Astrocyte (in vitro differentiated cells and primary cell): ENCODE measurements at places on chromosomes 16 and 17.

GRCh38 chr17:69690531-69690930, 276.0 kb downstream of the MAP2K6 start:
- DNase-seq, result no peak

- DNase-seq, result no peak
Measured at GRCh38 chr16:89261691-89262563, 44.4 kb downstream of the ZNF778 start.

DNA sequence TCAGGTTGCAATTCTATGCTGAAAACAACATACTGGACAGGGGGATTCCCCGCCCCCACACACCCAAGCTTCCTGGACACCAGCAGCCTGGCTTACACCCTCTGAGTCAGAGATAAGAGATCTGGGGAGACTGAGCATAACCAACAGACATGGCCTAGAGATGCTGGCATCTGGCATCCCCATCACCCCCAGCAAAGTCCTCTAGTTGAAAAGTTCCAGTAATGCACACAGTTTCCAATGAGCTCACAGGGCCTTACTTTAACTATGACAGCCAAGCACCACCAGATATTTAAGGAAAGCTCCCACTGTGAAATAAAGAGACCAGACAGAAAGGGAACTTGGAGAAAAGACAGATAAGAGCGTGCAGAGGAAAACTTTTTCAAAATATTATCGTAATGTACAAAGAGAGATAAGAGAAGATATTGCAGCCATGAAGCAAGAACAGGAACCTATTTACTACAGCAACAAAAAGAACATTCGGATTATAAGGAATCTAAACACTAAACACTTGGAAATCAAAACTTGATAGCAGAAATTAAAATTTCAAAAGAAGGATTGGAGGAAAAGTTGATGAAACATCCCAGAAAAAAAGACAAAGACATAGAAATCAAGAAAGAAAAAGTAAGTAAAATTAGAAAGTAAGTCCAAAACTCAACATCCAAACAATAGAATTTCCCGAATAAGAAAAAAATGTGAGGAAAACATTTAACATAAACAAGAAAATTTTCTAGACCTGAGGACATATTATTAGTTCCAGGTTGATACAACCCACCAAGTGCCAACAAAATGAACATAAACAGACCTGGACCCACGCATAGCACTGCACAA, 17.2 kb upstream of the ALOX15 start:
- peak; percentile 65 for DNase-seq

DNA sequence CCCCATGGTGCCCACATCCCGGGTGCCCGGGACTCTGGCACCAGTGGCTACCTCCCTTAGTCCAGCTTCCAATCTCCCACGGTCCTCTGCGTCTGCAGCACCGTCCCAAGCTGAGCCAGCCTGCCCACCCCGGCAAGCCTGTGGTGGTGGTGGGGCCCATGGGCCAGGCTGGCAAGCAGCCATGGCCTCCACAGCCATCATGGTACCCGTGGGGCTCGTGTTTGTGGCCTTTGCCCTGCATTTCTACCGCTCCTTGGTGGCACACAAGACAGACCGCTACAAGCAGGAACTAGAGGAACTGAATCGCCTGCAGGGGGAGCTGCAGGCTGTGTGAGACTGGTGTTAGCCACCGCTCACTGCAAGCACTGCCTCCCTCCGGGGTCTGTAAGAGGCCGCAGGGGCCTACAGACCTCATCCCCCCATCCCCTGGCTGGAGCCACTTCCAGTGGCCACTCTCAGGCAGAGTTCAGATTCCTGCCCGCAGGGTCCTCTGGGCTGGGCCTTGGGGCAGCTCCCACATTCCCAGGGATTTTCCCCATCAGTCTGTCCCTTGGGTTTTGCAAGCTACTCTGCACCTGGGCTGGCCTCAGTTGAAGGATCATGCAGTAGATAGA, 3.9 kb upstream of the SETD1A start:
- DNase-seq, result peak; percentile 48

DNA sequence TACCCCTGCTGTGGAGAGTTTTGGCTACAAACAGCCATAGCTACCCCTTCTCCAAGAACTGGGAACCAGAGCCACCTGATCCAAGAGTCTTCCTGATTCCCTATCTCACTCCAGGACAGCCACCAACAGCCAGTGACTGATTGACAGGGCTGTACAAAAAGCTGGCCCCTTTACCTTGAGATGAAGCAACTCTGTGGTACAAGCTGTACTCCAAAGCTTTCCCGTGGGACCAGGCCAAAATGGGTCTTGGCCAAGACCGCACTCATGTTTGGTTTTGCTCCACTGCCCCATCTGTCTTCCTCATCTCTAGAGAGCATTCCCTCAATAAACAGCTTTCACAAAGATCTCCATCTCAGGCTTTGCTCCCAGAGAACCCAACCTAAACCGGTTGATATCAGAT, 43.6 kb downstream of the RNF157 start:
- DNase-seq, result no peak

DNA sequence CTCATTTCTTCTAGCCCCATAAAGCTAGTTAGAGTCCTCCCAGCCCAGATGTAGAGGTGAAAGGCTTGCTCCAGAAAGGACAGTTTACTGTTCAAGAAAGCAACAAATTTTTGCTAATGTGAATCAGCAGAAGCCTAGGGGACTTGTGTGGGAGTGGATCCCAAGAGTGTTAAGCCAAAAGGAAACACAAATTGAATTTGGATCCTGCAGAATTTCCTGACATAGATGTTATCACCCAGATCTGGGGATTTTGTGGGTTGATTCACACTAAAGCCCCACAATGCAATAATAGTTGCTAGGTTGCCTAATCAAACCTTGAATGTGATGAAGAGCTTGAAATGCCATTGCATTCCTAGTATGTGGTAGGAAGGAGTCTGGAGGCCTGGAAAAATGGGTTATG, 135.2 kb upstream of the HS3ST3A1 start:
- peak; percentile 85 for DNase-seq

GRCh38 chr17:29096094-29096493, 53.2 kb downstream of the PIPOX start:
- no peak for DNase-seq

DNA sequence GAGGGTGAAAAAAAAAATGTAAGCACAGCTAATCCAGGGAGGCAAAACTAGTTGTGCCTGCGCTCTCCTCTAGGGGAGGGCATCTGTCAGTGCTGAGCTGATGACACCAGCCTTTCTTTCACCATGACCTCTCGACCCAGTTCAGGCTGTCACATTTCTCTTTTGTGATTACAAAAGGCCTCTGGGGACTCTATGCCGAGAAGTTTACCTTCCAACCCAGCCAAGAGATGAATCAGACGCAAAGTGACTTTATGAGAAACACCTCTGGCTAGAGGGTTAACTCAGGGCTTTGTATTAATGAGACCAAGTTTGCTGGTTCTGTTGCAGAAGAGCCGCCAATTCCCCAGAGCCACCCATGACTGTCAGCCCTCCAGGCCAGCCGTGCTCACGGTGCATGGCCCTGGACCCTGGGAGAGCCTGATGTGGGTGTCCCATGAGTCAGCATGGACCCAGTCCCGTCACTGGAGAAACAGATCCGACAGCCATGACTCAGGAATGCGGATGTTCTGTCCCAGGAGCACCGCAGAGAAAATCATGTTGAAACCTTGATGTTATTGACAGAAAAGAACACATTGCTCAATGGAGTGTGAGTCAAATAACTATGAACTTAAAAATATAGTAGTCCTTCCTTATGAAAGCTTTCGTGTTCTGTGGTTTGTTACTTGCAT, 437.2 kb downstream of the HS3ST3B1 start:
- DNase-seq, result peak; percentile 78

DNA sequence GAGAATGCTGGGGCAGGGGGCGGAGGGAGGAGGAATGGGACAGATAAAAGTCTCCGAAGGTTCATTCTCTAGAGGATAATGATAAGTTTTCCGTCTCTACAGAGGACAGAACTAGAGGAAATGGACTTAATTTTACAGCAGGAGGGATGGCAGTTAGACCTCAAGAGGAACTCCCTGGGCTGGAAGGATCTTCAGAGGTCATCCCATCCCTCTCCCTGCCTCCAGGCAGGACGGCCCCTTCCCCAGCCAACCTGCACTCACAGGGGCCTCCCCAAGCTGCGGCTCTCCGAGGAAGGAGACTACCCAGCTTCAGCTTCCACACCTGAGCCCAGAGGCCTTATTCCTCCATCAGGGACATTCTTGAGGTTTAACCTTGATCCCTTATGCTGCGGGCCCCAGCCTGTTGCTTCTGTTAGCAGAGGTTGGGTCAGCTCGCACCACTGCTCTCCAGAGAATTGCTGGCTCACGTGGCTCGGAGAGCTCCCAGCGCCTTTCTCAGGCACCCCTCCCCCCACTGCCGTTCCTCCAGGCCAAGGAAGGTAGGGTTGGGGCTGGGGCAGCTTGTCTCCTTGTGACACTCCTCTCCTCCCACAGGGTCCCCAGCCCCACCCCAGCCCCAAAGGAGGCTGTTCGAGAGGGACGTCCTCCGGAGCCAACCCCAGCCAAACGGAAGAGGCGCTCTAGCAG, 8.5 kb downstream of the ELOB start:
- no peak for DNase-seq

DNA sequence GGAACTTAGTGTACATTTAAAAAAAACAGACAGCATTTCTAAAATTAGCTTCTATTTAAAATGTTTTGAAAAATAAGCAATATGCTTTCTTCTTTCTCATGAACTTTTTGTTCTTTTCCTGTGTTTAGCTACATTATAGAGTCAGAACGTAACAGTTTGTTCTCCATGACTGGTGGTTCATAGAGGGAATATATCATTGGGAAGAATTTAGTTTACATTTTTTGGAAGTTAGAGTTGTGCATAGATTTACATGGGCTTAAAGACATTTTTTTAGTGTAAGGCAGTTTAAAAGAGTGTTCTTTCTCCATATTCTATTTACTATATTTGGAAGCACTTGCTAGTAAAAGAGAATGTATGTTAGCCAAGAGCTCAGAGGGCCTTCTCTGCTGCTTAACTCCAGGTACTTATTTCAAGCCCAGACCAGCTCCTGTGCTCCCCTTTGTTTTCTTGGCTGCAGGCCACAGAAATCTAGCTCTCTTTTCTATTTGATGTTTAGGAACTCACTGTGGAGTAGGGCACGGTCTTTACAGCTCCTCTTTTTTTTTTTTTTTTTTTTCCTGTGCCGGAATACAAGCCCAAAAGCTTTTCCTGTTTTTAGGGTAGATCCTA, 20.2 kb downstream of the AP2B1 start:
- DNase-seq, result no peak

DNA sequence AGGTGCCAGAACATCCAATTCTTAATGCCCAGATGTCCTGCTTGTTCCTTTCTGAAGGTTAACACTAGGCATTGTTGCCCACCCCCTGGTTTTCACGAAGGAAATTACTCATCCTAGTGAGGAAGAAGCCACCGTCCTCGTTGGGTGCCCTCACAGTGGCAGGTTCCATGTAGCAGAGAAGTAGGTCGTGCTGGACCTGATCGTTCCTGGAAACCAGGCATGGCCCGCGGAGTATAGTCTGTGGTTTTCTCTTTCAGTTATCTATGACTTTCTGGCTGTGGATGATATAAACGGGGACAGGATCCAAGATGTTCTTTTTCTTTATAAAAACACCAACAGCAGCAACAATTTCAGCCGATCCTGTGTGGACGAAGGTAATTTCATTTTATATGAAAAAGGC, 16.5 kb downstream of the RGS11 start:
- DNase-seq, result no peak

DNA sequence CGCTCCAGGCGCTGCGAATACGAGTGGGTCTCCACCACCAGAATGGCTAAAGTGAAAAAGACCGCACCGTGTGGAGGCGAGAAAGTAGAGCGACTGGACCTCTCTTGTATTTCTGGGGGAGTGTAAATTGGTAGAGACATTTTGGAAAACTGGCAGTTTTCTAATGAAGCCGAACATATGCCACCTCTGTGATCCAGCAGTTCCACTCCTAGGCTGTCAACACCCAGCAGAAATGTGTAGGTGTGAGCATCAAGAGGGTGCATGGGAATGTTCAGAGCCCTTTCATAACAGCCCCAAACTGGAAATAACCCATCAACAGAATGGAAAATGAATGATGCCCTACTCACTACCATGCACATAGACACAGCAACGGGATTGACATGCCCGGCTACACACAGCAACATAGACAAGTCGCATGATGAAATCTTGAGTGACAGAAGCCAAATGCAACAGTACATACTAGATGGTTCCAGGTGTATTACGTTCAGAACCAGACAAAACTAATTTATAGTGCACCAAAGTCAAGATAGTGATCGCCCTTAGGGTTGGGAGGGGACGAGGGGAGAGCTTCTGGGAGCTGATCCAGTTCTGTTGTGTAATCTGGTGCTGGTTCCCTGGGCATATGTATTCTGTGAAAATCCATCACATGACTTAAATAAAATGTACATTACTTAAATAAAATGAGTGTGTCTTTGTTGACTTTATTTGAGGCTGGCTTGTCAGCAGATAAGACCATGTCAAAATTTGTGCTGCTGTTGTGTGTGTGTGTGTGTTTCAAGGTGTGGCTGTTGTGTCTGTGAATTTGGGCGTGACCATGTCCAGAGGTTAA, 877 bp upstream of the BCL7C start:
- no peak for DNase-seq

DNA sequence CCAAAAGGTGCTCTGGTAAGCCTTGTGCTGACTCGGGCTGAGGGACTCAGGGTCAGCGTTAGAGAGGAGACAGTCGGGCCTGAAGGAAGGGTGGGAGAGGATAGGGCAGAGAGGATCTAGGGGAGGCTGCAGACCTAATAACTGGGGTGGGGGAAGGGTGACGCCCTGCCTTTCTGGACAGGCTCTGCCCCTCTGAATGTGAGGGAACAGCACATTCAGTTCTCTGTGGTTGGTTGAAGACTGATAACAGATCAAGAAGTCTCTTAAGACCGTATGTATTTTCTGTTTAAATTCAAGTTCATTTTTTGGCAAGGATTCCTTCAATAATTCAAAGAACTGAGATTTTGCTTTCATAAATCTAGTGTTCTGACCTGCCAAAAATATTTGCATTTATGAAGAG, 56.2 kb upstream of the TEKT3 start:
- DNase-seq, result no peak

GRCh38 chr17:40857535-40857934, 9.5 kb downstream of the KRT12 start:
- peak; percentile 5 for DNase-seq

GRCh38 chr16:80507538-80507937, 33.3 kb upstream of the DYNLRB2 start:
- DNase-seq, result no peak

GRCh38 chr16:55861288-55861687, 13.9 kb downstream of the CES5A start:
- no peak for DNase-seq

GRCh38 chr16:10988879-10989278, 44.5 kb downstream of the CLEC16A start:
- no peak for DNase-seq
